AG09319 (cell line): ENCODE measurements at places on chromosomes 7 and 10.

GRCh38 chr10:60293581-60294175, 96.0 kb downstream of the ANK3 start:
- DNase-seq, result no peak

DNA sequence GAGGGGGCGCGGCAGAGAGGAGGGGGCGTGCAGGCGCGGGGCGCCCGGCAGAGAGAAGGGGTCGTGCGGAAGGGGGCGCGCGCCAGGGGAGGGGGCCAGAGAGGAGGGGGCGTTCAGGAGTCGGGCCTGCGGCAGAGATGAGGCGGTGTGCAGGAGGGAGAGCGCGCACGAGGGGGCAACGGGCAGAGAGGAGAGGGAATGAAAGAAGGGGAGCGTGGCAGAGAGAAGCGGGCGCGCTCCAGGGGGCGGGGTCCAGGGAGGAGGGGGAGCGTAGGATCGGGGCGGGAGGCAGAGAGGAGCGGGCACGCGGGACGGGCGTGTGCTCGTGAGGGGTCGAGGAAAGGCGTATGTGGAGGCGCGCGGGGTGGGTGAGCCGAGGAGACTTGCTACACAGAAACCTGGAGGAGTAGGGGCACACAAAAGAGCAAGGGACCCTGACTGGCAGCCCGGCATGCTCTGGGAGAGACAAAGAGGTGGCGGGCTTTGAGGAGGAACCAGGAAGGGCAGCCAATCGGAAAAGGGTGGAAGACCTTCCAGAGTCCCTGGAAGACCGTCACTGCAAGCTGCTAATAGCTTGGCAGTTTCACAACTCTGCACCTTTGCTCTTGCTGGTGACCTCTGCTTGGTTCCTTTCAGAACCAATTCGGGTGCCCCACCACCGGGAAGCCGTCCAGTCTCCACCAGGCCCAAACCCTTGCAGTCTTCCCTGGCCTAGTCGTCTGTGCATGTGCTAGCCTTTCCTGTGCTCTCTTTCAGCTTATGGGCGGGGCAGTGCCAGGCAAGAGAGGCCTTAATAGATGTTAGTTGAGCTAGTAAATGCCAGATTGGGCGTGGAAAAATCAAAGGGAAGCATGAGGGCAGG, 639 bp downstream of the DYDC2 start:
- no peak for DNase-seq

DNA sequence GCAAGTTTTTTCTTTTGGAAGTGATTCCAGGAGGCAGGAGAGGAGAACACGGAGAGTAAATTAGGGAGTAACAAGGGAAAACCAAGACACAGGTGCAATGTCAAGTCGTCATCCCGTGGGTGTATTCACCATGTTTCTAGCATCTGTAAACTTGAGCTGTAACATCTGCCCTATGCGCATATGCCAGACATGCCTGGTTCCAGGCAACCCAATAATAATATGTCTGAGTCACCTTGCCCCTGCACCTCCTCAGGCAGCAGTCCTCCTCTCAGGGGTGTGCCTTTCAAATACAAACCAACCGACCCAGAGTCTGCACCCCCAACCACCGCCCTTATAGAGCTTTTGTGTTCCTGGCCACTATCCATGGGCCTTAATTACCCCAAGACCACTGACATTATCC, 107.0 kb upstream of the PDE1C start:
- no peak for DNase-seq

GRCh38 chr10:61899069-61899531, 2.4 kb upstream of the ARID5B start:
- no peak for DNase-seq

DNA sequence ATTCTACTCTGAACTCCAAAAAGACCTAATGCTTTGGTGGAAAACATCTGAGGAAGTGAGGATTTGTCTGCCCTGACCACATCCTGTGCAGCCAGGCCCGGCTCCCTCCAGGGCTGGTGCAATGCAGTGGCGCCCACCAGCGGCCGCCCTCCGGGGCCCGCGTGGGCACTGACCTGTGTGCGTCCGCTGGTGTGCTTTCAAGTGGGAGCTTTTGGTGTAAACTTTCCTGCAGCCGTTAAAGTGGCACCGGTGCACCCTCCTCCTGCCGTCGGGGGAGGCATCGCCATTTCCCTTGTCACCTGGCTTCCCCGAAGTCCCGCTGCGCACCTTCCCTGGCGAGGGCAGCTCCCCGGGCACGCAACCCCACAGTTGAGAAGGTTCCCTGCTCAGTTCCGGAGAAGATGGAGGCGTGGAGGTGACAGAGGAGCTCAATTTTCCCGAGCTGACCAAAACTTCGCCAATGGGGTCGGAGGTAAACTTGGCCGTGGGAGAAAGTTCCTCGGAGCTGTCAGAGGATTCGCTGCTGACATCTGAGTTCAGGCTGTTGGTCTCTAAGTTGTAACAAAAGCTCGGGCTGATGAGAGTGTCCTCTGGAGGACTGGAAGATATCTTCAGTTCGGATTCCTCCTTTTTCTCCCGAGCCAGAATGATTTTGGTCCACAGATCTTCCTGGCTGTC, 3.4 kb downstream of the KLF6 start:
- no peak for DNase-seq

GRCh38 chr10:10826125-10826524, 191.5 kb upstream of the CELF2 start:
- DNase-seq, result no peak

DNA sequence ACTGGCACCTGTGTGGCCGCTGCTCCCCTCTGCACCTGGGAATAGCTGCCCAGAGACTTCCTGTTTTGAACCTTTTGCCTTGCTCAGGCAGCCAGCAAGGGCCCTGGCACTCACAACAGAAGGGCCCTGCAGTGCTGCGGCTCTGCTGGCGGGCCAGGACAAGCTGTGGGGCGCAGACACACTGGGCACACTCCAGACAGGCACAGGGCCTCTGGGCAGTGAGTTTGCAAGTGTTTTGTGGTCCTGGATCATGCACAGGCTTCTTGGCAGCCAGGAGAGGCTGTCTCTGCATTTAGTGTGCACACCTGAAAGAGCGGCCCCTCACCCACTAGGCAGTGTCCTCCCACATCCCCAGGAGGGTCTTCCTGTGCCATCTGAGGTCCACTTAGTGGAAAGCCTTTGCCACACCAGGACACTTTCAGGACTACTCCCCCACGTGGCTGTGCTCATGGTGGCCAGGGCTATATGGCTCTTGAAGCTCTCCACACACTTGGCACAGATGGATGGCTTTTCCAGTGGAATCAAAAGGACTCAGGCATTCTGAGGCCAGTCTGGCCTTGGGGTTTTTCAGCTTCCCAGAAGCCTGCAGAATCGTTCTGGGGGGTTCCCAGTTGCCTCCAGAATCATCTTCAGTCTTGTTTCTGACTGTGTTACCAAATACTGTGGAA, 5.0 kb upstream of the ATP6V0E2 start:
- DNase-seq, result no peak

DNA sequence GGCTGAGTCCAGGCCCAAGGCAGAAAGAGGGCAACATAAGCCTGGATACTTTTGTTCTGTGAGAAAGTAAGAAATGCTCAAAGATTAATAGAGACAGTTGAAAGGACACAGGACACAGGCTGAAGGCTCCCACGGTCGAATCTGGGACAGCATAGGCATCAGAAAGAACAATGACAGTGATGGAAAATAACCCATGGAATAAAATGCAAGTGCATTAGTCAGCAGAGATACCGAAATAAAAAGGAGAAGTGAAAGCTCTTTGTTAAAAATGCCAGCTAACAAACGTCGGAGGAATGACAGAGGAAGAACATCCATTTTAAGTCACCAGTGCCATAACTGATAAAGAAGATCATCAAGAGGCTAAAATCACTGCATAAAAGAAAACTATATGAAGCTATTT, 19.6 kb upstream of the AGAP5 start:
- no peak for DNase-seq

GRCh38 chr10:2925631-2926030, 141.7 kb upstream of the PFKP start:
- no peak for DNase-seq

GRCh38 chr10:25245165-25245564, 70.4 kb downstream of the GPR158 start:
- no peak for DNase-seq

DNA sequence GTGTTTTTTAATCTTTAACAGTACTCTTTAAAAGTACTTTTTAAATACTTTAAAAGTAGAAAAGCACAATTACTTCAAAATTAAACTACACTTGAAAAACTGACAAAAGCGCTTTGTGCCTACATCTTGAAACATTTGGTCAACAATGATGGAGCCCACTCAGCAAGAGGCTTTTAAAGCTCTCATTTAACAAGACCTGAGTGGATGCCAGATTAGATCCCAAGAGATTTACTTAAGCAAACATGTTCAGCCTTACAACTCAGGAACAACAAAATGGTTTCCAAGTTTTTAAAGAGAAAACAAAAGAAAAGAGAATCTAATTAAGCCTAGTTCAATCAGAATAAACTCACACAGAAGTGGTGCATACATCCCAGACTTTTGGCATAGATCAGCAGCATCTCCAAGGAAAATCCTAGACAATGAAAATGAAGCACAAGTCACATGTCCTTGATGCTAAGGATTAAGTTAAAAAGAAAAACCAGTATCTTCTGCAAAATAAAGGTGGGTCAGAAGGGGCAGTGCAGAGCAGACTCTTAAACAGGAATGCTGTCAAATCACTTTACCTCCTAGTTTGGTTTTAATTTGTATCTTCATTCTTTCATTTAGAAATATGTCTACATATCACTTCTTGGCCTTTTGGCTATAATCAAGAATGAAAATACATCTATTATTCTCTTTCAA, 26.2 kb downstream of the HIBADH start:
- DNase-seq, result no peak

- DNase-seq, result no peak
Observed at GRCh38 chr10:128687408-128687807, 561.2 kb upstream of the MKI67 start.

DNA sequence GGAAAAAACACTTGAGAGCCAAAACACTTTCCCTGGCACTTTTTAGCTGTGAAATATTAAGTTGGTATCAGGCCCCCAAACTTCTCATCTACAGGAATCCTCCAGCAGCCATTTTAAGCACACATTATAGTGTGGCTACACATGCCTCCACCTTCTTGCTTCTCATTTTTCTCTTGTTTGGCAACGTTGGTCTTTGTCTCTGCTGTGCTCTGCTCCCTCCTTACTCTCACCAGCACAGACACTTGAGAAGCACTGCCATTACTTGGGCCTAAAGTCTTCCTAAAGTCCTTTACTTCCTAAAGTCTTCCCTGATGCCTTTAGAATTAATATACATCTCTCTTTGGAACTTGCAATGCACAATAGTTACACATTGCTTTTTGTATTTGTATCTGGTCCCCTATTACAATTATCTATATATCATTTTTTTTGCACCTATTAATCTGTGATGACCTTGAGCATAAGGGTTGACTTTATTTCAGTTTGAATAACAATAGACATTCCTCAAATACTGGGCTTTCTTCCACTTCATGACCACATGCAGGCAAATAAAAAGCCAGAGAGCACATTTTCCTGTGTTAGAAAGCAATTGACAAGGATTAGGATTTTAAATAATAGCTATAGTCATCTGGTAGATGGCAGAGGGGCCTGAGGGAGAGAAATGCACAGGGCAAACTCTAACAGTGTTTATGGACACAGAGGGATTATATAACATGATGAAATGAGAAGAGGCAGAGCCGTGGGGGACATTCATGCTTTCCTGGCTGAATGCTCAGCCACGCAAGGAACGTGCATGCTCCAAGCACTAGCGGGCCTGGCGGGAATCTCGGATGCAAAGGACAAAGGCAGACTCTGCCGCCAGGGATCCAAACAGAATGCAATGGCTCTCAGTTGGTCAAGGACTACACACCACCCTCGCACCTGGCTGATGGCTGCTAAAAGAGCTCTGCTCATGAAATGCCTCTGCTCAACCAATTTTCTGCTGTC, 99.3 kb downstream of the CDC14C start:
- no peak for DNase-seq

- no peak for DNase-seq
Observed at GRCh38 chr7:46622251-46622650, 701.2 kb upstream of the IGFBP3 start.

DNA sequence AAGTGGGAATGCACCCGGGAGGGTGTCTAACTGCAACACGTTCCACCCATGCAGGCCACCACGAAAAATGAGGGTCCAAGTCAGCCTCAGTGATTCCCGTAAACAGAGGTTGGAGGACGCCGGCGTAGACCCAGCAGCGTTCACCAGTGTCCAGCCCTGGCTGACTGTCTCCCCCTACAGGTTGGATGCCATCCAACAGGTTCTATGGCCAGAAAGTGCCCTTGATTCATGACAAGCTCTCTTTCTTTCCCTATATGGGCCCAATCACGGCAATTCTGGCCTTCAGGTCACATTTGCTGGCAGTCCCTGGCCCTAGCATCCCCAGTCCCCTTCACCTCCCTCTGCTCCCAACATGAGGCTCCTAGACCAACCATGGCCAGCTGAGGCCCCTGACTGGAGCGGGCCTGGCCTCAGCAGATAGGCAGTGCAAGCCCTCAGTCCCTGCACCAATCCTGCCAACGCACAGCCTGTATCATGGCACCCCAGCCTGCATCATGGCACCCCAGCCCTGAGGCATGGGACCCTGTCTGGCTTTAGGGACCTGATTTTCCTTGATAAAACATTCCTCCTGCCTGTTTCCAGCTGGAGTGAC, 227.4 kb downstream of the GRID1 start:
- DNase-seq, result no peak

DNA sequence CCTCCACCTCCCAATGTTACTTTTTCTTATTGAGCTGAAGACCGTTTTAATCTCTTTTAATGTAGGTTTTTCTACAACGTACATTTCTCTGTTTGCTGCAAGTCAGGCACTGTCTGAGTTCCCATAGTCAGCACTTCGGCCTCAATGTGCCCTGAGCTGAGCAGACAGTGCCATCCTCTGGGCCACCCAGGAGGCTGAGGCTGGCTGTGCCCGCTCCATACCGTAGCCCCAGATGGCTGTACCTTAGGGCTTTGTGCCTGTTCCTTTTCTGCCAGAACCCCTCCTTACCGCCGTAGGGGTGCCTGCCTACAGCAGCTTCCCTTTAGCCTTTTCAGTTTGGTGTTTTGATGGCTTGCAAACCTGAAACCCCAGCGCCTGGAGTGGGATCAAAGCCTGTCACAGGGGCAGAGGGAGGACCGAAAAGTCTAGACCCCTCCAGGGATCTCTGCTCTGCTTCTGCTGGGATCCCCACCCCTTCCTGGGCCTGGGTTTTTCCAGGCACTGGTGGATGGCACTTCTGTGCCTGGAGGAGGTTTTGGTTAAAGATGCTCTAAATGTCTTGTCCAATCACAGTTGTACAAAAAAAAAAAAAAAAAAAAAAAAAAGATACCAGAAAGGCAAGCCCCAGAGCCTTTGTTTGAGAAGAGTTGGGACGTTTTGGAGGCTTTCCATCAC, 9.0 kb downstream of the AGAP3 start:
- no peak for DNase-seq

DNA sequence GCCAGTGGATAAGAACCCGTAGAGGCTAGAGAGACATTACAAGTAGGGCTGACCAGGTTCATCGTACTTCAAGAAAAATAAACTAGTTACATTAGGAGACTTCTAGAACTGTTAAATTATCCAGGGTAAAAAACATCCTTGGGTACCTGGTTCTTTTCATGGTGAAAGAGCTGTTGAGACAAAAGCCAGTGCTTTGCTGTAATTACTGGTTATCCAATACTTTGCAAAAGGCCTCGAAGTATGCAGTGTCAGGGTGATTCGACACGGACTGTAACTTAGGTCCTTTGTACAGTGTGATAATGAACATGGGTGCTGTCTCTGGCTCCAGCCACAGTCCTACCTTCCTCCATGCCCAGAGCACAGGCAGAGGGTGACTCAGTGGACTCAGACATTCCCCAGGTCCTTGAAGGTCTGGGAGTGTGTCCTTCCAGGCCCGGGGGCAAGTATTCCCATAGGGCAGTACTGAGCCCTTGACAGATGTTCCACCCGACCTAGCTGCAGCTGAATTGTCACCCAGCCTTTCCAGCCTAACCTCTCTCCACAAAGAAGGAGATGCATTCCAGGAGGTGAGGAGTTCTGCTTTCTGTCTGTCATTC, 123.6 kb upstream of the TMEM72 start:
- DNase-seq, result no peak
